NCI-H82 (cell line): ENCODE measurements at places on chromosomes 4 and X.

GRCh38 chr4:153023692-153024394 is 87.7 kb downstream of the FHDC1 start:
- no peak for DNase-seq

DNA sequence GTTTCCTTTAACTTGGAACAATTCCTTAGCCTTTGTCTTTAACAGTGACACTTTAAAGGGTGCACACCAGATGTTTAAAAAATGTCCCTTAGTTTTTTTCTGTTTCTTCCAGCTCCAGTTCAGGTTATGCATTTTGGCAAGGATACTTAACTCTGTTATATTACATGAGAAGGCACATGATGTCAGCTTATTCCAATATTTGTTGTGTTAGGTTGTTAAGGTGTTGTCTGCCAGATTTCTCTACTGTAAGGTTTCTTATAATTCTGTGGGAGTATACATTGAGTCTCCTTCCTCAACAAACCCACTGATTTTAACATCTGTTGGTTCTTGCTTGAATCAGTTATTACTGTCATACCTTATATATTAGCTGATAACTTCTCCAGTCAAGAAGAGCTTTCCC is 33.3 kb downstream of the REST start:
- no peak for DNase-seq

- no peak for DNase-seq
These were observed 243.7 kb upstream of the DIAPH2 start for GRCh38 chrX:96440941-96441340.

GRCh38 chr4:121734571-121734970 is 30.4 kb downstream of the SMIM43 start:
- DNase-seq: no peak

- no peak for DNase-seq
These were observed 179.7 kb upstream of the TET2 start for GRCh38 chr4:104967034-104967401.

DNA sequence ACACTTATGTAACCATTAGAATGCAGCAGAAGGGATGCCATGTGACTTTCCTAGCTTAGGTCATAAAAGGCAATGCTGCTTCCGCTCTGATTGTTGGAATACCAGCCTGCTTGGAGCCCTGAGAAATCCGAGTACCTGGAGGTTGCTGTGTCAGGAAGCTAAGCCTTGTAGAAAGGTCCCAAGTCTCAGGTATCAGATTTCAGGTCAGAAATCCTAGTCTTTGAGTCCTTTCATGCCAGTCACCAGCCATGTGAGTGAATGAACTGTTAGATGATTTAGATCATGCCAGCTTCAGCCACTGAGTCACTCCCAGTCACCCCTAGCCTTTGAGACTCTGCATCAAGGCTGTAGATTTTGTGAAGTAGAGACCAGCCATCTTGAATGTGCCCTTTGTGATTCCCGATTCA is 23.5 kb downstream of the RAP1GDS1 start:
- DNase-seq: peak; percentile 12

DNA sequence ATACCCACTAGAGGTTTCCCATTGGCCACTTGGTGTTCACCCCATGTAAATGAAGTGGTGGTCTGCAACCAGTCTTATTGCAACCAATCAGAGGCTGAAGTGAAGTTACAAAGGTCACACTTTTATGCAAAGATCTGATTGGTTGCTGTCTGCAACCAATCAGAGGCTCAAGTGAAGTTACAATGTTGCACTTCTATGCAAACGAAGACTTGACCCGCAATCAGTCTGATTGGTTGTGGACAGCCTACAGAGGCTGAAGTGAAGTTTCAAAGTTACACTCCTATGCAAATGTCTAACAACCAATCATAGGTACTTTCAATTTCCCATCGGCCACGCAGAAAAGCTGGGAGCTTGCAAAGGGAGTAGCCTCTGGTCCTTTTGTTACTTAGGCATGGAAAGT is 22.3 kb upstream of the XPNPEP2 start:
- DNase-seq: no peak

GRCh38 chrX:138018145-138018799 is 452.3 kb downstream of the ZIC3 start:
- no peak for DNase-seq

DNA sequence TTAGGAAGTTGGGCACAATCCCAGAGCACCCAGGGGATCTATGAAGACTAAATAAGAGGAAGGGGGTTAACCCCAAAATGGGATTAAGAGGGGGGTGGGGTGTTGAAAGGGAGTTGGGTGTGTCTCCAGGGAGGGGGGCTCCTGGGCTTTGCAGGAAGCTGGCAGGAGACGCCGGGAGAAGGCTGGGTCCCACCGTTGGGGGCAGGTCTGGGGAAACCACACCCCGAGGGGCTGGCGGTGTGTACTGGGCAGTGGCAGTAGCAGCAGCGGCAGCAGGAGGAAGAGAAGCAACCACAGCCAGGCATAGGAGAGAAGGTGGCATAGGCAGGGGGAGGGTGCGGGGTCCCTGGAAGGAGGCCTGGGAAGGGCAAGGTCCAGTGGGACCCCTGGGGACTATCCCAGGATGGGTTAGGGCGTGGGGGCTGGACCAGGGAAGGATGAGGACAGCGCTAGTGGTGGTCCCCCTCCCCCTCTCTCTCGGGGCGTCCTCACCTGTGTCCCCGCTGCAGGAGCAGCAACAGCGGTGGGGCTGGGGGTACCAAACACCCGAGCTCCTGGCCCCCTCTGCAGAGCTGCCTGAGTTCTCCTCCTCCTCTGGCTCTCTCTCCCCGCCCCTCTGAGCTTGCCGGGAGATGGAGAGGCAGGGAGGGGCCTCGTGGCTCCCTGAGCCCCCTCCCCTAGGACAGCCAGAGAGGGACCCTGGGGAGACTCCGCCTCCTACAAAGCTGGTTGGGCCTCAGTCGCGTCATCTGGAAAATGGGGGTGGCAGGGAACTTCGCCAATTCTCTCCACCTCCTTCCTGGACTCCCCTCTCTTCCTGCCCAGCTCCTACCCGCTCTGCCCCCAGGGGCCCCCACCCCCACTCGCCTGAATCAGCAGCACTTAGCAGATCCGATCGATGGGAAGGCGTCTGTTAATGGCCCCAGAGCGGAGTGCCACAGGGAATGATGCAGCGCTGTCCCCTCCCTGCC is at the start of gene KCND1:
KCND1 (minus strand) TSS at position 596 of the 971 bp plus-strand sequence. CDS start 1,573 bp downstream, outside the sequence.
- peak; percentile 67 for DNase-seq
